Spinal cord (tissue), 10 donors: ENCODE measurements at places on chromosomes 3 and 15.

DNA sequence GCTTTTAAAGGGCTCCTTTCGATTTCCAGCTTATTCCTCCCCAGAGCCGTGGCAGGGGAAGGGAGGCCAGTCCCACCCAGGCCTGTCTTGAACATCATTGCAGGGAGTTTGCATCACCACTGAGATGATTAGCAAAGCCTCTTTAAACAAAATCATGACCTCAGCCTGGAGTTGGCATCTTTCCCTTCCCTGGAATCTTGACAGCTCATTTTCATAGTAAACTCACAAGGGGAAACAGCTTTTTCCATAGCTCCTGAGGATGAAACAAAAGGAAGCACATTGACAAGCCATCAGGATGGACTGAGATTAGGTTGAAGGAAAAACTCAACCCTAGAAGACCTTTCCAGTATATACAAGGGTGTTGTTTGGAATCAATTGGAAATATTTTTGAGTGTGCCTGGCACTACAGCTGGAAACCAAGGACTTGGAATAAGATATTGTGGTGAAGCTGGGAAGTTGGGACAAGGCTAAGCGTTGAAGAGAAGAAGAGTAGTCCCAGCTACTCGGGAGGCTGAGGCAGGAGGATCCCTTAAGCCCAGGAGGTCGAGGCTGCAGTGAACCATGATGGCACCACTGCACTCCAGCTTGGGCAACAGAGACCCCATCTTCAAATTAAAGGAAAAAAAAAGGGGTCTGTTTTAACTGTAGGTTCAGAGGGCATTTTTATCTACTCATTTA lies 3.1 kb upstream of the LARP6 start:
- DNase-seq, result no peak

DNA sequence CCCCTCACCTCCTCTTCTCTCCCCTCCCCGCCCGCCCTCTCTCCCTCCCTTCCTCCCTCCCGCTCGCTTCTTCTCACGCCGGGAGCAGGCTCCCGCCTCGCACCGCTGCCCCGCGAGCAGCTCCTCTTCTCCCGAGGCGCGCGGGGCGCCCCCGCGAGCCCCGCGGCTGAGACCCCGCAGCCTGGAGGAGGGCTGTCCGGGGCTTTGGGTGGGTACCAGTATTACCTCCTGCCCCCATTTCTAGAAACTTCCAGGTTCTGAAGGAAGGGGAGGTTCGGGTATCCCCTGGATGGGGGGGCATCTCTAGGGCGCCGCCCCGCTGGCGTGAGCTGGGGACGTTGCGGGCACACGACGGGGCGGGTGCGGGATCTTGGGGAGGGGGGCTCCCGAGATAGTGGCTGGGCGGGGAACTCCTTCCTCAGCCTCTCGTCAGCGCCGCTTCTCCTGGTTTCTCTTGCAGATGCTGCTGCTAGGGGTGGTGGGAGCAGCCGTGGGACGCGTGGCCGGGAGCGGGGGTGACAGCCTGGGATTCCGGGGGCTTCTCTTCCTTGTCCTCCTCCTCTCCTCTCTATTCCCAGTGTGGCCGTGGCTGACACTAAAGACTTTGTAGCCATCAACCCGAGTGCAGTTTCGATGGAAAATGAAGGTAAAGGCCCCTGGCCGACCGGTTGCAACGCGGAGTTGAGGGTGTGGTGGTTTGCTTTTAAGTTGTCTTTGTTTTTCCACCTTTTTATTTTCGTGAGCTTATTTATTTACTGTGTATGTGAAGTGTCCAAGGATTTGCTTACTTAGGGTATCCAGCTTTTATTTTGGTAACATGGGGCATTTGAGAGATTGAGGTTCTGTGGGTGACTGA lies 474 bp downstream of the ATP2C1 start:
- DNase-seq, result peak; percentile 26

- DNase-seq, result no peak
These were observed 59.0 kb downstream of the EPHB3 start for GRCh38 chr3:184620475-184621119.

- no peak for DNase-seq
These were observed 123.3 kb upstream of the BFSP2 start for GRCh38 chr3:133276594-133276993.

GRCh38 chr15:91291673-91292072 lies 191.6 kb downstream of the SV2B start:
- DNase-seq, result no peak

DNA sequence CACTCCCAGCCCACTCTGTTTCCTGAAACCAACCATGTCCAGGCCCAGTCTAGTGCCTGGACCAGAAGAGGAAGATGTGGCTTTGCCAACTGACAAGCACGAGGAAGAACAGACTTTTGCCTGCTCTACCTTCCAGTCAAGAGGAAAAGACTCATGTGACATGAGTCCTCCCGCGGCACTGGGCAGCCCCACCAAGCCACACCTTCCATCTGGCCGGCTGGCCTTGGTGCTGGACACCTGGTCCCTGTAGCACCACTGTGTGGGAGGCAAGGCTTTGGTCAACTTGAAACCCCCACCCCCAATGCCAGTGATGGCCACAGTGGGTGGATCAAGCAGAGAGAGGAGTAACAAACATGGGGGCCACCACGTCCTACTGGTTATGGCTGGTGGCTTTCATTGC lies 12.5 kb downstream of the CHDH start:
- DNase-seq, result no peak
